Sigmoid colon (tissue), 7 donors: ENCODE measurements at places on chromosomes 2 and 18. TPM values are rescaled to one million over a fixed set of nuclear protein-coding genes. Genes with fewer than 3 reads are reported as not detected.

DNA sequence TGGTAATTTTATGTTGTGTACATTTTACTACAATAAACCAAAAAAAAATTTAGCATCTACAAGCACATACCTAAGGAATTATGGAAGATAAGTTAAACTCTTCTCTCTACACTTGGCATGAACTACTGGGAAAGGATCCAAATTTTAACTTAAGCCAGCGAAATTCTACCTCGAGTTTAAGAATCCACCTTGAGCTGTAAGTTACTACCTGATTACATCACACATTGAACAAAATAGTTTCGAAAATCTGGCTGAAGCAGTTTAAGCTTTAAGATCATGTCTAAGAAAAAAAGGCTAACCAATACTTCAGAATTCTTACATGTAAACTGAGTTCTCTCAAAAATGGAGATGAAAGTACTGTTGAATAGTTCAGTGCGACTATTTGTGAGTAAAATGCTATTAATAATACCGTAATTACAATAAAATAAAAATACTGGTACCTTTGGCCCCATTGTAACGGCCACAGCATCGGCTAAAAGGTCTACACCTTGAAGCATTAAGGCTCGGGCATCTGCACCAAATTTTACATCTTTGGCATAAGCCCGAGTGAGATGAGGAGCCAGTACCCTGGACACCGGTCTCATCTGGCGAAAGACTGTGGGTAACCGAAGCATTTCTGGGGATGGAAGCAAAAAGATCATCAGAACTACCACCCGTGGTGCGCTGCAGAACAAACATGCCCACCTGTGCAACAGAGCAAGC, 1.3 kb downstream of the HSPD1 start:
- no peaks in the 10 kb centered on the region for H3K27me3 ChIP-seq
- H3K36me3 ChIP-seq, result peaks cover 24% of the 10 kb centered on the region
- peak overlapping the region; percentile 96 for H3K27ac ChIP-seq
- H3K4me1 ChIP-seq, result peaks cover 49% of the 10 kb centered on the region
- H3K4me3 ChIP-seq, result peak overlapping the region; percentile 89
- no peak for DNase-seq

DNA sequence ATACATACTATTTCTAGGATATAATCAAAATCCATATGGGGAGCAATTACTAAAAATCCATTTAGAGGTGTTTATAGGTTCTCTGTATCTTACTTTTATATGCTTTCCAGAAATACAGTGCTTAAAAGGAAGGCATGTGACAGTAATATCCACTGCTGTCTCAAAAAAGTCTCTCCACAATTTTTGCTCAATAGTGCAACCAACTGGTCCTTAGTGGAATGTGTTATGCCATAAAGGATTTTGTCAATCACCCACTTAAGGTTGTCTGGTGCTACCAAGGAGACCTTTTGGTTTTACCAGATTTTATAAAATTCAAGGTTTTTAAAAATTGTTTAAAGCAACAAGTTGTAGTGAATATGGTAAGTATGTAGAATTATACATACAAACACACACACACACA, 328.5 kb upstream of the DSEL start:
- DNase-seq, result no peak
- H3K27ac ChIP-seq, result no peak overlapping the region
- no peaks in the 10 kb centered on the region for H3K4me1 ChIP-seq
- H3K27me3 ChIP-seq, result no peaks in the 10 kb centered on the region

GRCh38 chr2:53260568-53260967, 507.0 kb upstream of the CHAC2 start:
- H3K4me1 ChIP-seq, result no peaks in the 10 kb centered on the region
- no peaks in the 10 kb centered on the region for H3K36me3 ChIP-seq
- H3K27ac ChIP-seq, result no peak overlapping the region
- DNase-seq, result no peak
- H3K27me3 ChIP-seq, result no peaks in the 10 kb centered on the region
- H3K4me3 ChIP-seq, result no peak overlapping the region

DNA sequence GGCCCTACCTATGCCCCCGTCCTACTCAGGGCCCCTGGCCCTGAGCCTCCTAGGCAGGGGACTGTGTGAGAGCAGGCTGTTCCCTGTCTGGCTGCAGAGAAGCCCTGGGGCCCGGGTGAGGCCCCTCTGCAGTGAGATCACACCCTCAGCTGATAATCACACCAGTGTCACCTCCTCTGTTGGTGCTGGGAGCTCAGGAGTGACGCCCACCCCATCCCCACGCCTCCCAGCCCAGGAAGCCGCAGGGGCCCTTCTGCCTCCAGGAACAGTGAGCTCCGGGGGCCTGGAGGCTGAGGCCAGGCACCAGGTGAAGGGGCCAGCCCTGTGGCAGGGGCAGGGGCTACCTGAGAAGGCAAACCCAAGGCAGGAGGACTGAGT, 20.0 kb downstream of the KCNIP3 start:
- no peaks in the 10 kb centered on the region for H3K27me3 ChIP-seq
- no peak overlapping the region for H3K27ac ChIP-seq
- no peaks in the 10 kb centered on the region for H3K4me1 ChIP-seq
- H3K4me3 ChIP-seq, result no peak overlapping the region

- no peak overlapping the region for H3K27ac ChIP-seq
- H3K36me3 ChIP-seq, result no peaks in the 10 kb centered on the region
- H3K4me1 ChIP-seq, result no peaks in the 10 kb centered on the region
- peaks cover 23% of the 10 kb centered on the region for H3K27me3 ChIP-seq
- H3K4me3 ChIP-seq, result no peak overlapping the region
These were observed 2.1 kb downstream of the CNTNAP5 start for GRCh38 chr2:124027182-124027581.

TXNDC2 gene
- not detected for total RNA-seq

PROM2 gene
- total RNA-seq, result 2.3 TPM
